ENCODE measurements at places on chromosomes 11 and 22.

- peak; percentile 40 for DNase-seq
Observed at GRCh38 chr11:57214098-57214417, 23.0 kb downstream of the APLNR start.

GRCh38 chr11:8649361-8649760 is 33.1 kb downstream of the TRIM66 start:
- no peak for DNase-seq

GRCh38 chr11:113697111-113697510 is 9.0 kb downstream of the TMPRSS5 start:
- no peak for DNase-seq

DNA sequence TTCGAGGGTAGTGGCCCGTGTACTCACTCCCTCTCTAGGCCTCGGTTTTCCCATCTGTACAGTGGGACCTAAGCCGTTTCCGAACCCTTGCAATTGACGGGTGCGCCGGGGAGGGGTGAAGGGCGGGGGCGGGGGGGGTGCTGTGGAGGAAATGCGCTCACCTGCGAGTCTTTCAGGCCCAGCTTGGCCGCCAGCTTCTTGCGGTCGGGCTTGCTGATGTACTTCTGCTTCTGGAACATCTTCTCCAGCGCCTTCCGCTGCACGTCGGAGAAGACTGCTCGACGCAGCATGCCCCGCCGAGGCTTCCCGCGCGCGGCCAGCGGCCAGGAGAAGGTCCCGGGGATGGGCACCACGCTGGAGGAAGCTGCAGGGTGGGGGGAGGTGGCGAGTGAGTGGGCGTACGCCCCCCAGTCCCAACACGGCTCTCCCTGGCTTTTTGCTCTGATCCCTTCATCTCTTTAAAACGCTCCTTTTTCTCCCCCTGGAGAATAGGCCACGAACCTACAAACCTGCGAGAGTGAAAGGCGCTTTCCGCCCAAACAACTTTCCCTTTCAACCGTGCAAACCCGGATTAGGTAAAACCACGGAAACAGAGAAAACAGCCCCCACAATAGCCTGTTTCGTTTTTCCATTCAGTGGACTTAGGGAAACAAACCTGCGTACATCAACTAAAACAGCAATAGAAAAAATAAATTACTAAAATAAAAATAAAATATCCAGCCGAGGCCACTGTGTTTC is 3.2 kb downstream of the DBX1 start:
- no peak for DNase-seq

DNA sequence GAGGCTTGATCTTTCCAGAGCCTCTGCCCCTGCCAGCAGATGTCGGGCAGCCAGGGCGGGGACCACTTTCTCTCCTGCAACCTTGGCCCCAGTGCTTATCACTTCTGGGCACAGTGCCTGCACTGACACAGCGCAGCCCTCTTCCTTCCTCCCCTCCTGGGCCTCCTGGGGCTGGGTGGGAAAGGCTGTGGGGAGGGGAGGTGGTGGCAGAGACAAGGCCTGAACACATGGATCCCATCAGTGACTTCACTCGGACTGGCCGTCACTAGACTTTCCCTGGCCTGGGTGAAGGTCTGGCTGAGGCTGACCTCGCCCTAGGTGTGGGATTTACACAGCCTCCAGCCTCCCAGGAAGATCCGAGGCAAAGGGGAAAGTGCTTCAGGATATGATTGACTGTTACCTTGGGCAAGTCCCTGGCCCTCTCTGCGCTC is 68.1 kb downstream of the LRRC32 start:
- DNase-seq: no peak

- no peak for DNase-seq
Observed at GRCh38 chr11:1134848-1135445, 22.8 kb upstream of the MUC5AC start.

- DNase-seq: no peak
Observed at GRCh38 chr11:126106594-126107328, 44.1 kb upstream of the CDON start.

DNA sequence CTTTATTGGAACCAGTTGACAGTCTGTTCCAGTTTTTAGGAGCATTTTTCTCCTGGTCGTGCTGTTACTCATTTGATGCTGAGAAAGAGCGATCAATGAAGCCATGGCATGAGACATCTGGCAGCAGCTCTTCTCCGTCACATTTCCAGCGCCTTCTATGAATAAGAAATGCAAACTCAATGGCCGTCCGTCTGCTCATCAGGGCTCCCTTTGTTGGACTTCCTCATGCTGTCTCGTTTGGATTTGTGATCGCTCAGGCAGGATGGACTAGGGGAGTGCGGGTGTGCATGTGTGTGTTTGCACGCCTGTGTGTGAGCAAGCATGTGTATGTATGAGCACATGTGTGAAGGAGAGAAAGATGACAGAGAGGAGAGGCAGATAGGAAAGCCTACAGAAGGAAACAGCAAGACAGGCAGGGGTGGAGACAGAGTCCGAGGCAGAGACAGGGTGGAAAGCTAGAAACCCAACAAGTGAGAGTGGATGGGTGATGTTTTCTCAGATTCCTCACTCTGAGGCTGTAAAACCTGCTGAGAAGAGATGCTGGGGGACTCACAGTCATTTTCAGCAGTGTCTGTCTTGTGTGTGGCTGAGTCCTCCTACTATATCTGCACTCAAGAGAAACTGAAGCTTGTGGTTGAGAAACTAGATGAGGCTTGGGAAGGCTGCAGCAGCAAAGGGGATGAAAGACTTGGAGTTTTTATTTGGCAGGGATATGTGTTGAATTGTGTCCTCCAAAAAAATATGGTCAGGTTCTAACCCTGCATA is 56.0 kb upstream of the CLMP start:
- no peak for DNase-seq

- no peak for DNase-seq
Observed at GRCh38 chr11:35173011-35173511, 34.1 kb downstream of the CD44 start.
